ENCODE measurements at places on chromosomes 1 and 21.

DNA sequence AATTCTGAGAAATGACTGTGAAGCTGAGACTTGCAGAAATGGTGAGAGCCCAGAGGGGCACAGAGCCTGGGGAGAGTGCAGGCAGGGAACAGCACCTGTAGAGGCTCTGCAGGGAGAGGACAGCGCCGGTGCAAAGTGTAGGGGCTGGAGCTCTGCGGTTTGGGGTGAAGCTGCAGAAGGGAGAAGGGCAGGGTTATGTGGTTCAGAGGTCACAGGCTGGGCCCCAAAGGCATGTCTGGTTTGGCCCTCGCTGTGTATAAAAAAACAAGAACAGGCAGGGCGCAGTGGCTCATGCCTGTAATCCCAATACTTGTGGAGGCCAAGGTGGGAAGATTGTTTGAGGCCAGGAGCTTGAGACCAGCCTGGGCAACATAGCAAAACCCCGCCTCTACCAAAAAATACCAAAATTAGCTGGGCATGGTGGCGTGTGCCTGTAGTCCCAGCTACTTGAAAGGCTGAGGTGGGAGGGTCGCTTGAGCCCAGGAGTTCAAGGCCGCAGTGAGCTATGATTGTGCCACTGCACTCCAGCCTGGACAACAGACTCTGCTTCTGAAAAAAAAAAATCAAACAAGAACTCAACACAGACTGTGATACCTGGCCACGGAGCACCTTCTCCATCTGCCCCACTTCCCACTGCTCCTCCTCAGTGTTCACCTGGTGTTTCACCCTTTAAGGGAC is 29.1 kb downstream of the SERINC2 start:
- DNase-seq: no peak

GRCh38 chr1:112985123-112985522 is 29.1 kb upstream of the SLC16A1 start:
- DNase-seq: no peak

DNA sequence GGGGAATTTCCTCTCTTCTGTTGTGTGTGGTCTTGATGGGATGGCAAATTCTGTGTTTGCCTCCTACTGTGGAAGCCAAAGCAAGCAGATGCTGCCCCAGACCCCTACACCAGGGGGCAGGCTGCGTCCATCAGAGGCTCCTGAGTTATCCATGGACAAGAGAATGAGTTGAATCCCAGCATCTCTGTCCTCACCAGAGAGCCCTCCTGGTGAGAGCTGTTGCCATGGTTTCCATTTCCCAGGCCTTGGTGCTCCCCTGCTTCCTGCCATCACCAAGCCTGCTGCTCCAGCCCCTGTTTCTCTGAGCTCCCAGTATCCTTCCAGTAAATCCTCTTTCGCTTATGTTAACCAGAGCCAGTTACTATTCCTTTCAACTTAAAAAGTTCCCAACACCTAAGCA is 20.4 kb upstream of the GNG12 start:
- DNase-seq: no peak

DNA sequence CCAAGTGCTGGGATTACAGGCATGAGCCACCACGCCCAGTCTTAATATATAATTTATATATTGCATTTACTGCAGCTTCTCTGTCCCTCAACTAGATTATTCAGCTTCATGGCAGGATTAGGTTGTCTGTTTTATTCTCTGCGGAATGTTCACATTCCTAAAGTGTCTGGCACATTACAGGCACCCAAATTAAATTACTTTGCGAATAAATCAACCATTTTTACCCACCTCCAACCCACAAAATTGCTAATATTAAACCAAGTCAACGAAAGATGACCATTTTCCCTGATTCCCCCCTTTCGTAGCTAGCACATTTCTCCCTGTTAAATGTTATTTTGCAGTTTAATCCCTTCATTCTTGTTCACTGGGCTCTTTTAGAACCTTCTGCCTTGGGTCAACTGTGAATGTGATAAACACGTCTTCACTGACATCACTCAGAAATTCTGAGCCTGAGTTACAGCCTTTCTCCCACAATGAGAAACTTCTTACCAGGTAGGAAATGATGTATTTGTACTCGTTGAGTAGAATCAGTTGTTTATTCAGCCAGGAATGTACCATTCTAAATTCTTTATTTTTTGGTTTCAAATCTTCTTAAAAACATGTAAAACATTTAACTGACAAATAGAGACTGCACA is 35.9 kb downstream of the THAP3 start:
- DNase-seq: no peak

DNA sequence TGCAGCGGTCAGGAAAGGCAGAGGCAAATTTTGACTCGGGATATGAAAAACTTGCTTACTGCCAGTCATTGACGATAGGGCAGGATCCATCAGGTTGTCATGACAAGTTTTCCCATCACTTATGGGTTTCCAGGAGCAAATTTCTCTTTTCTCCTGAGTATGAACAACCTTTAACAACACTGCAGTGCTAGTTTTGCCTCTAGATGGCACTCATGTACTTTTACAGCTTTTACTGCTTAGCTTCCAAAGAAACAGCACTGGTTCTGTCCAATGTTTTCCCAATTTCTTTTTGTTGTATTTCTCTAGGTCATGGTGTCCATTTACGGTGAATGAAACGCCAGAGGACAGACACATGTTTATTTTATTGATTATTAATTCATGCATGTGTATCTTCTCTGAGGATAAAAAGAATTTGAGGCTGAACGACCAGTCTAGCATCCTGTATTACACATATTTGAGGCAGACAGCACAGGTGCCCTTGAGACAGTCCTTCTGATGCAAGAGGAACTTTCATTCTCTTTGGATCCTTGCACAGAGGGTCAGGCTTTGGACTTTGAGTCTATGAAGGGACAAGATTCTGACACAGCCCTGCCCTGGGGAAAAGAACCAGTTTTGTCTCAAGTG is 112.3 kb upstream of the TRABD2B start:
- no peak for DNase-seq

DNA sequence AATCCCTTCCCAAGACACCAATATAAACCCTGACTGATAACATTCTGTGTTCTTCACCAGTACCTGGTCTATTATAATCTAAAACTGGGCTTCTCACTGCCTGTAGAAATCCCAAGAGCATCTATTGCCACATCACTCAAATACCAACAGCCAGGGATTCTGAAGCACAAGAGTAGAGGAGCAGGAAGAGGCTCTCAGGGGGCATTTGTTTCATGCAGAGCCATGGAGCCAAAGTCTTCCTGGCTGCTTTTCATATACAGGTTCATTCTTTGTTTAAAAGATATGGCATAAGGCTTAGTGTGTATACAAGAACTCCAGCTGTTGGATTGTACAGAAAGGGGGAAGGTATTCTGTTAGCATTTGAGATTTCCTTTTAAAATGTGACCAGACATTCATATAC is 38.2 kb upstream of the USH2A start:
- DNase-seq: no peak

DNA sequence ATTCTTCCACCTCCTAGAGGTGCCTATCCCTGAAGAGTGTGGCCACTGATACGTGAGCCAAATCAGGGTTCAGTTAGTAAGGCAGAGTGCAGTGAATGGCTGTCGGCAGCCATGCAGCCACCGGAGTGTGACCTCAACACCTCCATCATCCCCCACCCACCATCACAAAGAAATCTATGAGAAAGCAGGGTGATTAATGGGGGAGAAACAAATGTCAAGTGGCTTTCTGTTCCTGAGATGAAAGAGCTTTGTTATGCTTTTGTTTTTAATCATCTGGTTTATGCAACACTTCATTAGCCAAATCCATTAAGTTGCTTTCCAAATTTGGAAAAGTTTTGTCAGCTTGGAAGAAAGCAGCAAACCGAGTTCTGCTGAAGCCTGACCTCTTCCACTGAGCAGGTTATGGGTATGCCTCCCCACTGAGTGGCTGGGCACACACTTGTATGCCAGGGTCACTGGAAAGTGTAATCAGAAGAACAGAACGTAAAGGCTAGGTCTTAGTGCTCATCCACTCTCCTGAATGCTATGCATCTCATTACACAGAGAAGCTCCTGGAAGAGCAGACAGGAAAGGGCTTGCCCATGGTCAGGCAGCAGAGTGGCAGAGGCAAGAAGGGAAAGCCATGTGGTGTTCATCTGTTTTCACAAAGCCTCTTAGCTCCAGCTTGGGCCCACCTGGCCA is 57.1 kb upstream of the ATP1B1 start:
- DNase-seq: no peak

DNA sequence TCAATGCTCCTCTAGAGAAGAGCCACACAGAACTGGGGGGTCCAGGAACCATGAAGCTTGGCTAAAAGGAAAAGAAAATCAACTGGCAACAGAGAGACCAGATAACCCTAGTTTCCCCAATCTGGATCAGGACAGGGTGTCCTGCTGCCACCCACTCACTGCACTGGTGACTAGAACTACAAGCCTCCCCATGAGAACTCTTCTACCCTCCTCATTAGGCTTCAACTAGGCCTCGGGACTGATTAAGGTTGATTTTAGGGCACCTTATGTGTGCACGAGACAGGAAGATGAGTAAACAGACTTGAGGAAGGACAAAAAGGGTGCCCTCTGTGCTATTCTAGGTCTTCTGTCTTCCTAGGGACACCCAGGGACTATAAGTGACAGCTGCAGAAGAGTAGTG is 2.3 kb upstream of the SF3B4 start:
- no peak for DNase-seq

GRCh38 chr1:228315484-228315944 is 91.1 kb downstream of the TRIM11 start:
- DNase-seq: no peak

- DNase-seq: no peak
Observed at GRCh38 chr1:199472018-199472417, 555.5 kb upstream of the NR5A2 start.

Measured in stimulated activated CD8-positive, alpha-beta memory T cell treated with anti-CD3 and anti-CD28 coated beads, Interleukin-2, amount 100 ng/mL, for 1 hour (primary cell).